ENCODE measurements at places on chromosomes 5 and 9.
A peak's percentile ranks its signal among the peaks of the same experiment; 100 is the strongest.

DNA sequence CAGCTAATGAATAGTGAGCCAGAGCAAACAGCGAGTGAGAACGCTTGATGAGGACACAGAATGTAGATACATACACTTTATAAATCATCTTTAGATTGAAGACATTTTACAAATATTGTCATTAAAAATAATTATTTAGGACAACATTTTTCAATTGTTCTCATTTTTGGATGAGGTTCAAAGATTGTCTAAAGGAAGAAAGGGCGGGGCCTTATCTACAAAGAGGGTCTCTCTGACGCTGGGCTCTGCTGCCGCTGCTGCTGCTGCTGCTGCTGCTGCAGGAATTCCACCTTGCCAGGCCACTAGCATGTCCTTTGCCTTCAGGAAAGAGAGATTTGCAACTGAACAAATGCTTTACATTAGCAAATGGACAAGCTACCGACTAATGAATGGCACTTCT, 220.7 kb upstream of the TMEM161B start:
- DNase-seq: no peak

GRCh38 chr5:10576121-10576789, 12.4 kb downstream of the ANKRD33B start:
- no peak for DNase-seq

- DNase-seq: no peak
Measured at GRCh38 chr5:128772356-128772755, 192.9 kb upstream of the SLC27A6 start.

DNA sequence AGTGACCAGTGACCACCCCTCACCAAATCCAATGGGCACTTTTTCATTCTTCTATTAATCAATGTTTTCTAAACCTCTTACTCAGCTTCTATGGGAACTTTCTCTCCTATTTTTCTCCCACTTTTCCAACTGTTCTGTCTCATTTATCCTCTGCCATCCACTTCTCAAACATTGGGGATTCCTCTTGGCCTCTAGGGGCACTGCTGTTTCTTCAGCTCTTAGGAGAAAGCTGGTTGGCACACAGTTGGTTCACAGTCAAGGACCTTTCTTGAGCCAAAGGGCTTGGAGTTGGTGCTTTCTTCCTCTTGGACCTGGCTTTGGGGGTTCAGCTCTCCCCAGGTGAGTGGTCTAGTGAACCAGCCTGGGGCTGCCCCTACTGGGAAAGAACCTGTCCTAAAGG, 112.2 kb upstream of the LHFPL2 start:
- DNase-seq: no peak

DNA sequence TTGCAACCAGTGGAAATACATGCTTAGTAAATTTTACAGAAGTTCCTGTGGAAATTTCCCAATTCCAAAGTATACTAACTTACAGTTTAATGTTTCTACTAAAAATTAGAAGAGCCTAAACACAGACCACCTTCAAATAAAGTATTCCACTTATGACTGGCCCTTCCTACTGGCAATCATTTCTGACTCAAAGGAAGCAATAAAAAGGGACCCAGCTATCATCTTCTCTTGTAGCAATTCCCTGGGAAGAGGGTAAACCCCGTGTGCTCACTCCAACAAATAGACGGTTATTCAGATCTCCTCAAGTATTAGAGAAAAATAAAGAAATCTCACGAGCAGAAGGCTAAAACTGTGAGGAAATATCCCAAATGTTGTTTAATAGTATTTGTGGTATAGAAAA, 43.3 kb downstream of the GOLPH3 start:
- no peak for DNase-seq

DNA sequence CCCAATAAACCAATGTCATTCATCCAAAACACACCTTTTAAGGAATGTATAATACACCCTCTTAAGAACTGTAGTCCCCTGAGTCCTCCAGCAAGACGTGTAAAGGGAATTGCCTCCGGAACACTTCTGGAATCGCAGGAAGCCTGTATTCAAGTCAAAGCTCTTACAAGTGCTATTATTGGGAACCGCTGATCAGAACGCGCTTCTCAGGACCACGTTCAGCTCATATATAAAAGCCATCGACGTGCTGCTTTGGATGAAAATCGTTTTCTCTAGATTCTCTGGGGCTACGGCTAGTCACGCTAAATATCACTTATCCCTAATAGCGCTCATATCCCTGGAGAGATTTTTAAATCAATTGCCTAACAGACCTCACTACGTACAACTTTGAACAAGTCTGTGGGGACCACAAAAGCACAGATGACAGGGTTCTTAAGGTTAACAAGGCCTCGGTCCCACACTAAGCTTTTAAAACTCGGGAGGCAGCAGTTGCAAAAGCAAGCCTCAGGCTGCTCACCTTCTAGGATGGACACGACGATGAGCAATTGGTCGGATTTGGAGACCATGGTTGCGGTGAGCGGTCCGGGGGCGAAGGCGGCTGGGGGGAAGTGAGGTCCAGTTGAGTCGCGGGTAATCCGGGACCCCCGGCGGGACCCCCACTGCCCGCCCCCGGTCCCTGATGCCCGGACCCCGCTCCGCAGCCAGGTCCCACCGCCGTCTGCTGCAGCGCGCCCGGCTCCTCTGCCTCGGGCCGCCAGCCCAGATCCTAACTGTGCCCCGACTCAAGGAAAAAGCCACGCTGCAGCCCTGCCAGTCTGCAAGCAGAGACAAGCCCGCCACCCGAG, 548 bp downstream of the CEP120 start:
- DNase-seq: peak; percentile 34

DNA sequence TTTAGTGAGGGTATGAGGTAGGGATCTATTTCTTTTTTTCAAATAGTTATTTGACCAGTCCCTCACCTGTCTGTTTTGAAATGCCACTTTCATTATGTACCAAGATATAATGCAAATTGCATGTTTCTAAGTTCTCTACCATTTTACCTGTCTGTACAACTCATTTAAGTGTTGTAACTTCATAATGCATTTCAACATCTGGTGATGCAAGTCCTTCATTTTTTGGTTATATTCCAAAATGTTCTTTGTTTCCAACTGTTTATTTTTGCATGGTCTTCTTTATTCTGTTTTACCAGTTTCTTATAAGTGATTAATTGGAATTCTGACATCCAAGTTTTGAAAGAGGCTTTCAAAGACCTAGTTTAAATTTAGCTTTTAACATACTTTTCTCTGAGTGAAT, 26.8 kb downstream of the TDRD7 start:
- DNase-seq: no peak

All from caudate nucleus (tissue), 63 donors.